ENCODE measurements at places on chromosomes 1 and 21.

DNA sequence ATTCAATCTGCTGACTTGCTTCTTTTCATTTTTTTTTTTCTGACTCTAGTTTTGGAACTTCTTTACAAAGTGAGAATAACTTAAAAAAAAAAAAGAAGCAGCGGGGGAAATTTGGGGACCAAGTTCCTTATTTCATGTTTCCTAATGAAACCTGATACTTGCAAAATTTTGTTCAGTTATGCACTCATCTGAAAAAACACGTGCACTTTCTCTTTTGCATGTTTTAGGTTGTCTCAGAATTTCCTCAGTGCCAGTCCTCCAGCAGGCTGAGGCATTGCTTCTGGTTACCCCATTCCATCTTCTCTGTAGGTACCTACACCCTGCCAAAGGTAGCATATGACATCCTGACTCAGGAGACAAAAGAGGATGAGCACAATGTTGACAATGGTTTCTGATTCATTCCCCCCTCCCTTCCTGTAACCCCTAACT, 299.7 kb downstream of the GRIK1 start:
- DNase-seq = peak; percentile 47

- no peak for DNase-seq
Observed at GRCh38 chr1:59438058-59438560, 141.2 kb downstream of the FGGY start.

DNA sequence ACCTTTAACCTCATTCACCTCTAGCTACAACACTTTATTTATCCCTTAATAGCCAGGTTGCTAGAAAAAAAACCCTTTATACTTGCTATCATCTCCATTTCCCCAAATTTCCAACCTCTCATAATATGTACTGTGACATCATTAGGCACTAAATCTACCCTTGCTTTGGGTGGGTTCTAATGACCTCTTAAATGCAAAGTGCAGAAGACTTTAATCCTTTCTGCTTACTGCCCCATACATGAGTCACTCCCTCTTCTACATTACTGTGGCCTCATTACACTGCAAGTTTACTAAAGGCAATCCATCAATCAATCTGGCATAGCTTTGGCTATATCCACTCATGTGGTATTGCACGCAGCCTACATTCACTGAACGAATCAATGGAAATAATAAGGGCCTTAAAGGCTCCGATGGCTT, 353.3 kb downstream of the SMYD3 start:
- no peak for DNase-seq

DNA sequence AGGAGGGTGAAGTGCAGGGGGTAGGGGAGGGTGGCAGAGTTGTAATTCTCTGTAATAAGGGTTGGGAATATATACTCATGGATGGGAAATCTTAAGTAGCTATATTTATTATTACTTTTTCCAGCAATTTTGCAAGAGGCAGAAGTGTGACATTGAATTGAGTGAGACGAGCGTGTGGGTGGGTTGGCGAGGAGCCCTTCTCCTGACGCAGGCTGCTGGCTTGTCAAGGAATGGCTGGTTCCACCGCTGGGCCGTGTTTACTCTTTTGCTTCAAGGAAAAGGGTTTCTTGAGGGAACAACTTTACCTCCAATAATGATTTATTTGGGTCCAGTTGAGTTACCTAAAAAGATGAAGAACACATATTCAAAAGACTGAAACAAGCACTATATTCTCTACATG, 17.9 kb upstream of the DMRTA2 start:
- DNase-seq = no peak

GRCh38 chr1:10676963-10677362, 119.5 kb downstream of the CASZ1 start:
- no peak for DNase-seq

GRCh38 chr1:219402925-219403324, 210.0 kb downstream of the ZC3H11B start:
- no peak for DNase-seq

DNA sequence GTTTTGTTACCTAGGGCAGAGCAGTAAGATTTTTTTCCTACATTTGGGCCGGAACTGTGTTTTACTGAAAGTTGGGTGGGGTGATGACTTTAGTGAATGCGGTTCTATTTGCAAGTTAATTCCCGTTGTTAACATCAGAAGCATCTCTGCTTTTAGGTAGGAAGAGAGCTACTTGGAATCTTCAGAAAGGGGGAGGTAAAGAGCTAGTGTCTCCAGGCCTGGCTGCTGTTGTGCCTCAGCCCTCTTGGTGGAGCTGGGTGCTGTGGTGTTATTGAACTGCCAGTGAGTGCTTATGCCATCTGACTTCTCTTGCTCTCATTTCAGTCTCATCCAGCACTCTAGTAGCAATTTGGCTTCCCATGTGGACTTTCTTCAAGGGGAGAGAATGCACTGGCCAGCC, 3.4 kb downstream of the KDM4A start:
- DNase-seq = peak; percentile 90

DNA sequence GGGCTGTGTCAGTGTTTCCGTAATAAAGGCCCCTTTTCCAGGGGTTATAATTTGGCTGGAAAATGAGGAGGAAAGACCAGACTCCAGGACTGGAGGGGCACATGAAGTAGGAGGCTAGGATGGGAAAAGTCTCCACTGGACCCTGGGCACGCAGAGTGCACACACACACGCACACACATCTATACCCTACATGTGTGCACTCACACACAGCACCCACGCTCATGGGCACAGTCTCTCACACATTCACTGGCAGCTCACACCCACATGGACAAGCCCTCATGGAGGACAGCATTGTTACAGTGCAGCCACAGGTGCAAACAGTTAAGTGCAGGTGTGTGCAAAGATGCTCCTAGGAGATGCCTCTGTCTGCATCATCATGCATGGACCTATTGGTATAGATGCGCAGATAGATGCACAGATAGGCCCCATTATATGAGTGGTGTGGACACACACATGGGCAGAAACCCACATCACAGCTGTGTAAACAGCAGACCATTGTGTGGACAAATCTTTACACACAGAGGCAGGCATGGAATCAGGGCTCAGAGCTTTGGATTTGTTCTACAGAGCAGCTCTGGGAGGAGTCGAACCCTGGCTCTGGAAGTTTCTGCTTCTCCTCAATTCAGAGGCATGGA, 9.1 kb upstream of the RUNX3 start:
- no peak for DNase-seq

- DNase-seq = peak; percentile 85
Observed at GRCh38 chr1:46613661-46614603, 2.7 kb downstream of the MOB3C start.

- DNase-seq = no peak
Observed at GRCh38 chr21:17799414-17800164, 19.6 kb downstream of the C21orf91 start.

DNA sequence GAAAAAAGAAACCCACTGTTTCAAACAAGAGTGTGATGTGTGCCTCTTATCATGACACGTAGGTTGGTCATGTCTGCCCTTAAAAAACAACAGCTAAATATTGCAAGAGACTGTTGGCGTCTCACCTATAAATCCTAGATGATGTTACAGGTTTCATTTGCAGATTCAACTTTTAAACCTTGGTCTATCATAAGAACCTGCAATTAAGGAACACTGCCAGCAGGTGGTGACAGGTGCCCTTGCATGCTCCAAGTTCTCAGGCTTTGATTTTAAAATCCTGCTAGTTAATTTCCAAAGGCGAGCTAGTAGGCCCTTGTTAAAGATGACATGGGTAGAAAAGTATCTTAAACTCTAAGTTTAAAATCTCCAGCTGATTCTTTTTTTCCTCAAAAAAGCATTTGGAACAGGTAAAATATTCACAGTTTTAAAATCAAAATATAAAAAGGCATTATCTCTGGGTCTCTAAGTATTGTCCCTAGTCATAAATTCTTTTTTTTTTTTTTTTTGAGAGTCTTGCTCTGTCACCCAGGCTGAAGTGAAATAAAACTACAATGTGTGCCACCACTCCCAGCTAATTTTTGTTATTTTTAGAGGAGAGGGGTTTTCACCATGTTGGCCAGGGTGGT, 39.1 kb downstream of the CLSTN1 start:
- peak; percentile 58 for DNase-seq

GRCh38 chr1:207084701-207085180, 3.9 kb upstream of the C4BPB start:
- DNase-seq = peak; percentile 33

- DNase-seq = no peak
Observed at GRCh38 chr1:210237479-210237878, 4.9 kb downstream of the SERTAD4 start.

DNA sequence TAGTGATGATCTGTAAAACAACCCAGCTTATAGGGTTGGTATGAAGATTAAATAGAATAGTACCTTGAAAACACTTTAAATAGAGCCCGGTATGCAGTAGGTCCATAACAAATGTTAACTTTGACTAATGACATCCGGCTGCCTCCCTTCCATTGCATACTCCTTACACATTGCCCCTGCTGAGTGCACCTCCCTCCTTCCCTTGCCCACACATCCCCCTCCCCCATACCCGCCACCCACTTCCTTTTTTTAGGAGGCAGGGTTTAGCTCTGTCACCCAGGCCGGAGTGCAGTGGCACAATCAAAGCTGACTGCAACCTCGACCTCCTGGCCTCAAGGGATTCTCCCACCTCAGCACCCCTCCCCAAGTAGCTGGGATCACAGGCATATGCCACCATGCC, 24.4 kb upstream of the ZC3H12A start:
- peak; percentile 68 for DNase-seq

DNA sequence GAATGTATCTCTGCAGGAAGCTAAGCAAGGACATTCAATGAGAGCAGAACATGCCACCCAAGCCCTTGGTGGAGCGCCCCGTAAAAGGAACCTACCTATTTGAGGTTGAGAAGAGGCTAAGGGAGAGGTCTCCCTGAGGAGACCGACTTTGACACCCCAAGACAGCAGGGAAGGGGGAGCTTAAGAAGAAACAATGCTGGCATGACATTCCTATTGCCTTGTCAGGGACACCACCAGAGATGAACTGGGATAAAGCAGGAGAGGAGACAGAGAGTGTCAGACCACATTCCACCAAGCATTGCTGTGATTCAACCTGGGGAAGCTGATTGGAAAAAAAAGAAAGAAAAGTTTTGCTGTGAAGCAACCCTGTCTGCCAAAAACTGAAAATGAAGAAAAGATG, 13.3 kb upstream of the S100A2 start:
- no peak for DNase-seq

DNA sequence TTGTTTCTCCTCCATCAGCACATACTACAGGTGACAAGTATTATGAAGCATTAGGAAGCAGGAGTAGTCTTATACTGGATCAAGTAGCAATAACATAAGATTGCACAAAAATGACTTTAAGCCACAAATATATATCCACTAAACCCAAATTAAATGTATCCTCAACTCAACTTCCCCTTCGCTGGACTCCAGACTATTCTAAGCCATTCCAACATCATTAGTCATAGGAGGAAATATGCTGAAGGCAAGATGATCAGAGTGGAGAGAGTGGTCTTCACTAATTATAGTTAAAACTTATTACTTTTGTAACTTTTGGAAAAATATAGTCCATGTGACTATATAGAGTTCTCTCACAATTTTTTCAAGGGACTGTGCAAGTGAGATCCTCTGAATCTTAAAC, 390.7 kb upstream of the ZP4 start:
- peak; percentile 33 for DNase-seq
